ENCODE measurements at places on chromosomes 7 and 10.

GRCh38 chr7:68063171-68063570 is 1066.5 kb downstream of the TYW1 start:
- DNase-seq: no peak

DNA sequence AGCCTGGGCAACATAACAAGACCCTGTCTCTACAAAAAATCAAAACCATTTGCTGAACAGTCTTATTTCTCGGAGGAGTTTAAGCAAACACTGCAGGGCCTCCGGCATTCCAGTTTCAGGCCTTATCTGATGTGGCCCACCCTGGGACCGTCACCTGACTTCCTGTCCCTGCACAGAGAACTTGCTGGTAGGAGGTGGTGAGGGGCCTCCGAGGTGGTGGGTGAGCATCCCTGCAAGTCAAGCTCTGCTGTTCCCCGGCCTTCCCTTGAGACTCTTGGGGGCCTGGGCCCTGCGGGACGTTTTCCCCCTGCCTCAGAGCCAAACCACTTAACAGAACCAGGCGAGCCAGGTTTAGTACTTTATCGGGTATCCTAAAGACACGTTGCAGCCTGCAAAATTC is 44.5 kb upstream of the AP5Z1 start:
- no peak for DNase-seq

GRCh38 chr10:70169649-70170364 is 507 bp downstream of the SAR1A start:
- DNase-seq: no peak

DNA sequence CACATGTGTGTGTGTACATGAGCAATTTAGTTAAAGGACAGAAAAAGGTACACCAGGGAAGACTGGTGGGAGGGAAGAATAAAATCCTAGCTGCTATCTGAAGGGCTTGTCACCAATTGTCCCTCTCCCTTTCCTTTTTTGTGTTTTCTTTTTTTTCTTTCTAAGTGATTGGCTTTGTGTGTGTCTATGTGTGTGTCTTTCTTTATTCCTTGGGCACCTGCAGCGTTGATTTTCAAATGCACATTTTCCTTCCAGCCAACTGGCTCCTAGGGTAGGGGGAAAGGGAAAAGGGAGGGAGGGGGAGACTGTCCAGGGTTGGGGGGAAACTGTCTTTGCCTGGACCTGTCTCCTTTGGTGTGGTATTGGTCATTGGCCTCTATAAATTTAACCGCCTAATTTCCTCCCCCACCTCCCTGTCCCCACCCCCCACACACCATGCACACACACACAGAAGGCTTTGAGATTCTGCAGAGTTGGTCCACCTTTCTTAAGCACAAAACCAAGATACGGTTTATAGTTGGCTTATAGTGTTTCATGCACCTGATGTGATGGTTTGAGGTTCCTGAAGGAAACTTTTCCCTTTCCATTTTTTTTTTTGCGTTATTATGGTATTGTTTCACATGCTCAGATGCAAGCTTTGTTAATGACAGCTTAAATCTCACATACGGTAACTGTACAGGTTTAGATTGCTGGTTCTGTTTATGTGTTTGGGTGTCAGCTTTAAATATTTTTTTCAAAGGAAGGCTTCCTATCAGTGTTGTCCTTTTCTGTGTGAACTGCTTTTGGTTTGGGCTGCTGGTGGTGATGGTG is 2.6 kb downstream of the AUTS2 start:
- DNase-seq: no peak

- DNase-seq: no peak
Observed at GRCh38 chr10:92126100-92126650, 164.7 kb downstream of the CPEB3 start.

- no peak for DNase-seq
Observed at GRCh38 chr10:63467841-63468240, 2.1 kb upstream of the JMJD1C start.

DNA sequence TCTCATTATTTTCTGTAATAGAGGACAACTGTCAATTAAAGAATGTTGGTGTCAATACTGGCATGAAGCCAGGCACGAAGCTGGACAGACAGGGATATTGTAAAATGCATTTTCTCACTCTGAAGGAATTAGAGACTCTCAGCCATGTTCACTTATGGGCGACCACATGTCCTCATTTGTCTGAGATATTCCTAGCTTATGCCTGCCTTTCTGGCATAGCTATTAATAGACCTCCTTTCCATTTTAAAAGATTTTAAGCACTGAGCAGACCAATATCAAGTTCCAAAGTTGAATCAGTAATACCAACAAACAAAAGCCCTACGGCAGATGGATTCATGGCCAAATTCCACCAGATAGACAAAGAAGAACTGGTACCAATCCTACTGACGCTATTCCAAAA is 589.9 kb downstream of the GRM8 start:
- DNase-seq: no peak

DNA sequence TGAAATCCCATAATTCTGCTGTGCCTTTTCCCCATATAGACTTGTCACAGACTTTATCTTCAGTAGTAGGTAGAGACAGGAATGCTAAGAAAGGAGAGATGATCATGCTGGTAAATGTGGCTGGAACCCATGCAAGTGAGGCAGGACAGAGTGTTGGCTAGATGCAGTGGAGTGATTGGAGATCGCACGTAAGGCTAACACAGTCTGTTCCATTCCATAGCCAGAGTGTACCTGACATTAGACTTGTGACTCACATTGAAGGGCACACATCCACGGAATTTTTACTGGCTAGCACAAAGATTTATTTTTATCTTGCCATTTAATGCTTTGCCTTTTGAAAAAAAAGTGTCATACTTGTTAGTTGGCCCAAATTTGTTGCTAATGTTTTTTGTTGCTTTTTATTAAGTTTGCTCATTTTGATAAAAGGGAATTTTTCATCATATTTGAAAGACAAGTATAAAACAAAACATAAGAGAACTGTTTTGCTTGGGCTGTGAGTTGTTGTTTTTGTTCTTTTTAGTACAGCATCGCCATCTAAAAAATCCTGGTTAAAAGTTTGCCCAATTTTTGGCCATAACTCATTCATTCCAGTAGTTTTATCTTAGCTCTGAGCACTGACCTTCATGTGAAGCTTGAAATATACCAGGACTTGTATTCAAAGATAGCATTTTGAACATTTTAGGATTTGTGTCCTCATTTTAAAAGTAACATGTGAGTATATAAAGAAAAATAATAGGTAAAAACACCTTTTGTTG is 81.0 kb downstream of the CPED1 start:
- no peak for DNase-seq

GRCh38 chr10:76403912-76404311 is 972.5 kb downstream of the LRMDA start:
- DNase-seq: no peak

DNA sequence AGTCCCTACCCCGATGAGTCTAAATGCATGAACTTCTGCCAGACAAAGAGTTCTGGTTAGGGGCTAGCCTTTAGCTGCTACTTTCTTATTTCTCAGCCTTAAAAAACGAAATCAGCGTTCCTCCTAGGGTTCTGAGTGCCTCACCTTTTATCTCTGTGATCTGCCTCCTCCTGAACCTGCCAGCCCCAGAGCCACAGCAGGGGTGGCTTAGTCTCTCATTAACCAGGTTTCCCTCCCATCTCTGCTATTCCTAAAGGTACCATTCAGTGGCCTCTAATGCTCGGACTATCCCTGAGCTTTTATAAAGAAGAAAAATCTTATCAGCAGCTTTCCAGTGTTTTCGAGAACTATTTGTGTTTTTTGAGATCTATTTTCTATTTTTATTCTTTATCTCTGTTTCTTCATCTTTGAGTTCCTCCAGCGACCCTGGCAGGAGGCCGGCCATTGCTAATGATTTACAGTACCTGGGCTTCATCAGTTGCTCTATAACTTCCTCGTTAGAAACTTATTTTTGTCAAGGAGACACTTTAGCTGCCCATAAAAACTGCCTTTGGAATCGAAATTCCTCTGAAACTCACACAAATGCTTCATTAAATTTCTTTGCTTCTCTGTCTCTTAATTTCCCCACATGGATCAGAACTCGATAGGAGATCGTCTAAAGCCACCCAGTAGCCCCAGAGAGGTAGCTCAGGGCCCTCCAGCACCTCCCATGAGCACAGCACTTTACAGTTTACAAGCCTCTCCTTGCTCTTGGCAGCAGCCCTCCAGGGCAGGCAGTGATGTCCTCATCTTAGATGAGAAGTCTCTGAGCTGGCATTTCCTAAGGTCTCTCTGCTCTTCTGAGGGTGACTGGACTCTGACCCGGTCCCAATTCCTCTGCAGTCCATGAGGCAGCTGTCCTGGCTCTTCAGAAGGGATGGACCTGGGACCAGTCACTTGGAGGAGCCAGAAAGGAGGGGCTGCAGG is 149.1 kb downstream of the EBF3 start:
- no peak for DNase-seq

GRCh38 chr7:50448823-50449222 is 1.3 kb downstream of the FIGNL1 start:
- no peak for DNase-seq

DNA sequence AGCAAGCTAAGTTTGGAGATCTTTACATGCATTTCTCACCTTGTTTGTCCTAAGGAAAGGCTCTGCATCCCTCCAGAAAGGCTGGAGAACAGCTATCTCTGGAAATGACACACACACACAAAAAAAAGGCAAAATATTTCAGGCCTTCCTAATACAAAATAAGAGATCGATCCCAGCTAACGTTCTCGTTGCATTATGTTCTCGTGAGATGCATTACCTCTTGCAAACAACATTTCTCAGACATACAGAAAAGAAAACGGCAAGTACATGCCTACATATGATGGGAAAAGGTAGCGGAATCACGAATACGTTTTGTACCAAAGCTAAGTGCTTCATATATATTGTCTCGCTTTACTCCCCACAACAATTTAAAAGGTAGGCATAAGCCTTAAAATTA is 488 bp downstream of the MTERF1 start:
- DNase-seq: no peak

DNA sequence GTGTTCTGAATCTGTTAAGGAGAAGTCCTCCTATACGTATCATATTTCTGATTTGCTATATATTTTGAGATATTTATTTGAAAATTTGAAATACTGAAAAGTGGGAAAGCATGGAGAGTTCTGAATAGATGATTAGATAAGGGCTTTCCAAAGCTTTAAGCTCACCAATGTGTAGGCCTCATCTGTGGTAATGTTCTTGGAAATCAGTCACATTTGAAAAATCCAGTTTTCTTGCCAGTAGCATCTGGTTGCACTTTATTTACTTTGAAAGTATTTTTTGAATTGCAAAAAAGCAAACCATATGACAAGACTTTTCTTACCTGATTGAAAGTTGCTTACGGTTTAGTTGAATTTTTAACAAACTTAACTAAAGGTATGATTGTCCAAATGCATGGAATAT is 21.7 kb downstream of the ADD3 start:
- DNase-seq: no peak

DNA sequence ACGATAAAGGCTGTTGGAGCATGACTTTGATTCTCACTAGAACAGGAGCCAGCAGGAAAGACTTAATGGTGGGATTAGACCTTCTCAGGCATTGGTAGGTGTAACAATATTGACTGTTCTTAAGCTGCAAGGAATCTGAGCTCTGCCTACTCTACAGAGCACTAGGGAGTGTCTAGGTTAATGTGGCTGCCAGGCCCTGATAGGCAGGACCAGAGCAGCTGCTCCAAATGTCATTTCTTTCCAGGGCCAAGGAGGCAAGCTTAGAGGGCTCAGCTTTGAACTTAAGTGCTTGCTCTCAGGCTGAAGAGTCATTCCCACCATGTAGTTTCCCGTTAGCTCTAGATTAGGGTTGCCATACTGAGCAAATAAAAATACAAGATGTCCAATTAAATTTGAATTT is 96.8 kb downstream of the RAB18 start:
- DNase-seq: no peak

- no peak for DNase-seq
Observed at GRCh38 chr10:3295582-3296151, 123.1 kb upstream of the PITRM1 start.

GRCh38 chr7:43198599-43199090 is 86.2 kb downstream of the HECW1 start:
- no peak for DNase-seq

GRCh38 chr10:107611115-107611514 is 446.6 kb upstream of the SORCS1 start:
- DNase-seq: no peak

- no peak for DNase-seq
Observed at GRCh38 chr10:110679486-110680272, 35.5 kb downstream of the RBM20 start.

DNA sequence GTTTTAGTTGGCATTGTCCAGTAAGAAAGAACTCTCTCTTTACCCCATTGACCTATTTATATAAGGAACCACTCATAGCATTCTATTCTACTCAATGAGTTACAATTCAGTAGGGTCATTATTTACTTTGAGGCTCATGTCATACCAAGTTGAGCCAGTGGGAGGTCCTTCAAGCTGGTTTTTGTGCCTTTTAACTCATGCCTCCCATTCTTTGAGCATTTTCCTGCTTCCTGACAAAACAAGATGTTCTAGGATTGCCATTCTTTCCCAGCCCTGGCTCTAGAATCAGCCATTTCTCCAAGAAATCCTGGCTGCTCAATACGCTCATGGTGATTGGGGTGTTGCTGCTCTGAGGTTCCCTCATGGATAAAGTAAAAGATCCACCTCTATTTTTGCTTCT is 250.1 kb downstream of the ABCA13 start:
- DNase-seq: no peak

DNA sequence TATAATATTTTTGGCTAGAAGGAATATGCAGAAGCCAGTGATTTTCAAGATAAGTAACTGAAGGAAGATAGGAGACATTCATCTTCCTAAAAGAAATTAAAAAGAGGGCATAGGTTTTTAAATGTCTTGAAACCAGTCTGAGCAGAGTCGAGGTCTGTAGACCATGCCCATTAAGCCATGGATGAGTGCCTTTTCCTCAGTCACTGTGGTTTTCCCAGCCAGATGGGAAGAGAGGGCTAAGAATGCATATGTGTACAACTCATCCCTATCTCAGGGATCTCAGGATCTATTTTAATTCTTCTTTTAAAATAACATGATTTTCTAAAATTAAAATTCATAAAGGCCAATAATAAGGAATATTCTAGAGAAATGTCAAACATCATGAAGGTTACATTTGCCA is 112.8 kb downstream of the PPP1R3A start:
- DNase-seq: no peak

DNA sequence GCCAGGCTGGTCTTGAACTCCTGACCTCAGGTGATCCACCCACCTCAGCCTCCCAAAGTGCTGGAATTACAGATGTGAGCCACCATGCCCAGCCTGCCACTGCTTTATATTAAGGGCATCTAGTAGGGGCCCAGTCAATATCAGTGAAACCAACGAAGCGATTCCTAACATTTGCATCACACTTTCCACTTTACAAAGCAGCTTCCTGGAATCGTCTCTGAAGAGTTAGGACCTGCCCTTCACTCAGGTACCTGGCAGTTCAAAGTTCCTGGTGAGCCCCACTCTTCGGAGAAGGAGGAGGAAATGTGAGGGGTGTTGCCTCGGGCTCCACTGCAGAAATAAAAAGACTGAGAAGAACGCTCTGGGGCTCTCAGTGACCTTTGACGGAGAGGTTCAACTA is 31.1 kb upstream of the EZH2 start:
- DNase-seq: no peak

GRCh38 chr10:5546891-5547680 is 22.3 kb downstream of the CALML3 start:
- no peak for DNase-seq

Measured in NCI-H1105 treated with DMSO at 0.1 percent for 48 hours (cell line).